ENCODE measurements at places on chromosomes 12 and 14.

GRCh38 chr14:68306934-68307789, 485.7 kb downstream of the ZFP36L1 start:
- no peak for DNase-seq

GRCh38 chr14:100416921-100417860, 94.1 kb downstream of the SLC25A47 start:
- DNase-seq: no peak

DNA sequence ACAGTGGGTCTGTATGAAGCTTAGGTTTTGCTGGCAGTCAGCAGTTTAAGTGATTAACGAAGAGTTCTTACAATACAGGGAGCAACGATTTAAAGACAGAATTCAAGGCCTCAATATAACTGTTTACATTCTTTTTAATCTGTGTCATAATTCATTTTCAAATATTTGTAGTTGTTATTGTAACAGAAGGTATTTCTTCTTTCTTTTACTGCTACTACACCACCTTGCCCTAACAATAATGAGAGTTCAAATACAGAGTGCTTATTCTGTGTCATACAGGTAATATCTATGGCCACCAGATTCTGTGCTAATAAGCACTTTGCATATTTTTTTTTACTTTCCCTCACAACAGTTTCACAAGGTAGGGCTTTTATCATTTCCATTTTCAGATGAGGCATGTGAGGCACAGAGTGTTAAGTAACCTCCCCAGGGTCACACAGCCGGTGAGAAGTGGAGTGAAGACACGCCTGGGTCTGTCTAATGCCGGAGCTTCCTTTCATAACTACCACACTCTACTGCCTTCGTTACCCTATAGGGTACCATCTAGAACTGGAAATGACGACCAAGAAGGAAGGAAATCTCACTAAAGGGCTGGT, 81.9 kb downstream of the PELI2 start:
- no peak for DNase-seq

DNA sequence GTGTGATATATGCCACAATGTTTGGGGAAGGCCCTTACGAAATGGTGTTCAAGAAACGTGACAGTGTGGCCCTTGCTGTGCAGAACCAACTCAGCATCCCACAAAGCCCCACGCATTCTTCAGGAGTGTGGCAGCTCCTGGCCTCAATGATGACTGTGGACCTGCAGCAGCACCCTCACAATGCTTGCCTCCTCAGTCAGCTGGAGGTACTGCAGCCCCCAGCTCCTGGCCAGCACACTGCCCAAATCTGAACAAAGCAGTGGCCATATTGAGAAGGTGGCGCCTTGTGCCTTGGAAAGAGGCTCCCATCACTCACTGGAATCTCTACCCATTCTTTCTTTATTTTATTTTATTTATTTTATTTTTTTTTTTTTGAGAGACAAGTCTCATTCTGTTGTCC, 10.4 kb downstream of the POLE2 start:
- DNase-seq: no peak

DNA sequence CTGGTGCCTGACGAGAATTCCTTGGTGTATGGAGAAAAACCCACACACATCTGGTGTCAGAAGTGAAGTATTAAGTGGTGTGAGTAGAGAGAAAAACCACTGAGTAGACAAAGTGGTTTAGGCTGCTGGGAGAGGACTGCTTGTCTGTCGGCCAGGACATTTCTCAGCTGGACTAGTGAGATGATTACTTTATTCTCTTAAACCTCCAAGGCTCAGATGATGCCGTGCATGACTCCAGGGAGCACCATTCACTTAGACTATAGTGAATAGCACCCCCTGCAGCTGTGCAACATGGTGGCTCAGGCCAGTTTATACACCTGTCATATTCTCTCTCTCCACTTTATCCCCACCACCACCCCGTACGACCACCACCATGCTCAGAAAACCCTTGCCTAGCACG, 28.5 kb upstream of the NFYB start:
- no peak for DNase-seq

GRCh38 chr14:38394064-38394463, 138.2 kb upstream of the CLEC14A start:
- DNase-seq: no peak
